A673 (cell line): ENCODE measurements at places on chromosomes 13 and 19. TPM values are rescaled to one million over a fixed set of nuclear protein-coding genes. Genes with fewer than 3 reads are reported as not detected.

The PAN3 gene
- 41.5 and 46.1 TPM in 2 replicates for total RNA-seq

The RPL18 gene
- total RNA-seq = 1,417 and 1,448 TPM in 2 replicates

The HCST gene
- total RNA-seq = 4.2 and 4.5 TPM in 2 replicates

The HMGB1 gene
- total RNA-seq = 1,533 and 1,602 TPM in 2 replicates

The GGACT gene
- 3.6 and 3.8 TPM in 2 replicates for total RNA-seq

The ZNF439 gene
- 4.0 and 4.4 TPM in 2 replicates for total RNA-seq

The CYP2A6 gene
- total RNA-seq = not detected in 2 replicates

The RFX1 gene
- total RNA-seq = 19.5 and 23.1 TPM in 2 replicates

The RUBCNL gene
- 110 and 126 TPM in 2 replicates for total RNA-seq

The S1PR2 gene
- total RNA-seq = 8.4 and 10.0 TPM in 2 replicates

The DHDH gene
- not detected in 2 replicates for total RNA-seq

The LGALS14 gene
- not detected in 2 replicates for total RNA-seq

The RFXANK gene
- 96.3 and 109 TPM in 2 replicates for total RNA-seq

The CEACAM4 gene
- not detected in 2 replicates for total RNA-seq

The SGTA gene
- total RNA-seq = 101 and 106 TPM in 2 replicates

The PSG3 gene
- total RNA-seq = not detected in 2 replicates

The CDC42EP5 gene
- total RNA-seq = 111 and 119 TPM in 2 replicates

The TMEM143 gene
- 7.5 and 7.9 TPM in 2 replicates for total RNA-seq

The MISP gene
- 0.11 TPM in 1 of 2 replicates, not detected in the other for total RNA-seq
